NCI-H187 treated with DMSO at 0.1 percent for 48 hours (cell line): ENCODE measurements at places on chromosomes 1 and 21.

GRCh38 chr1:23736437-23737134, 6.7 kb upstream of the ELOA start:
- no peak for DNase-seq

GRCh38 chr1:84502927-84503326, 3.3 kb upstream of the SPATA1 start:
- no peak for DNase-seq

DNA sequence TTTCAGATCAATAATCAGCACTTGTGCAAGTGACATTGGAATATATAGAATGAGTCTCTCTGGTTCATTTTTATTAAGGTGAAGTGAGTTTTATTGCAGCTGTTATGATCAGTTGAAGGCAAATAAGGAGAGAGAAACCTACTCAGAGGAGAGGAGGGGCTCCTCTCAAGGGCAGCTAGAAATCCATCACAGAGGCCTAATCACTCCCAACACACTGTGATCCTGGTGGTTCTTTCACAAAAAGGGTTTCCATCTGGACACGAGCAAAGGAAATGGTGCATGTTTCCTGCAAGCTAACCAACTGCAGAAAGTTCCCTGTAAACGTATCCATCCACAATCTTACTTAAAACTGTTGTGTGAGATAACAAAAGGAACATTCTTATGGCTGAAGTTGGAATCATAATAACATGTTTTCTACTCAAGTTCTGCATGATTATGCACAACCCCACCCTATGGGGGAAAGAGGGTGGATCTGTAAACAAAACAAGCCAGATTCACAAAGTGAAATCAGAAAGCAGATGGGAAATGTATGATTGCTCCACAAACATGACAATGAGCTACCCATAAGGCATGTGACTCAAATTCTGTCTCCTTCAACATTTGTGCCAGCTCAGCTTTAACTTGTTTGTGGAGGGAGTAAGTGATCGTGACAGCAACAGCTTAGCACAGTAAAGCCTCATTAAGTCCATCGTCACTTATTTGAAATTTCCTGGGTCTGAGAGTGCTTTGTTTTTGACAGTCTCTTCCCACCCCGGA, 141.2 kb upstream of the ST6GALNAC5 start:
- no peak for DNase-seq

- DNase-seq: no peak
These were observed 48.7 kb downstream of the SYT6 start for GRCh38 chr1:114104949-114105348.

GRCh38 chr1:55064071-55064581, 24.8 kb downstream of the PCSK9 start:
- no peak for DNase-seq

GRCh38 chr1:88401313-88401712, 282.8 kb upstream of the PKN2 start:
- no peak for DNase-seq

DNA sequence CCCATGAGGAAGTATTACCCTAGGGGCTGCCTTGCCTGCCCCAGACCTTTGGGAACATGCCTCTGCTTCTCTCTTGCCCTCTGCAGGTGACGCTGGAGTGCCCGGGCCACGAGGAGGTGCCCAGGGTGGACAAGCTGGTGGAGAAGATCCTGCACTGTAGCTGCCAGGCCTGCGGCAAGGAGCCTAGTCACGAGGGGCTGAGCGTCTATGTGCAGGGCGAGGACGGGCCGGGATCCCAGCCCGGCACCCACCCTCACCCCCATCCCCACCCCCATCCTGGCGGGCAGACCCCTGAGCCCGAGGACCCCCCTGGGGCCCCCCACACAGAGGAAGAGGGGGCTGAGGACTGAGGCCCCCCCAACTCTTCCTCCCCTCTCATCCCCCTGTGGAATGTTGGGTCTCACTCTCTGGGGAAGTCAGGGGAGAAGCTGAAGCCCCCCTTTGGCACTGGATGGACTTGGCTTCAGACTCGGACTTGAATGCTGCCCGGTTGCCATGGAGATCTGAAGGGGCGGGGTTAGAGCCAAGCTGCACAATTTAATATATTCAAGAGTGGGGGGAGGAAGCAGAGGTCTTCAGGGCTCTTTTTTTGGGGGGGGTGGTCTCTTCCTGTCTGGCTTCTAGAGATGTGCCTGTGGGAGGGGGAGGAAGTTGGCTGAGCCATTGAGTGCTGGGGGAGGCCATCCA, 7.8 kb upstream of the HTR6 start:
- no peak for DNase-seq

DNA sequence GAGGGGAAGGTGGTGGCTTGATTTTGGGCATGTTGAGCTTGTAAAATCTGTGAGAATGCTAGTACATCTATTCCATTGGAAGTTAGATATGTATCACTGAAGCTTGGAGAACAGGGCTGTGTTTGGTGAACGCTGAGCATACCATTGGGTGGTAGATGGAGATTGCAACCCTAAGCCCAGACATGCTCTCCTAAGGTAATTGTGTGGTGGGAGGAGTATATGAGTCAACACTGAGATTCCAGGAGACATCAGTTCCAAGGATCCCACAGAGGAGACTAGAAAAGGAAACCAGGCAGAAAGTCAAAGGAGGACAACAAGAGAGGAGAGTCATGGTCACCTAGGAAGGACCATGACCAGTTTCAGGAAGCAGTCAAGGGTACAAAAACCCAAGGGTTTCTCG, 60.4 kb downstream of the KIF21B start:
- no peak for DNase-seq

- no peak for DNase-seq
These were observed 30.0 kb downstream of the SDC3 start for GRCh38 chr1:30878559-30878958.

GRCh38 chr1:1206376-1206965, at the start of gene TNFRSF18:
Gene TNFRSF18 (minus strand): TSS chr1:1206592. CDS start chr1:1206571, 21 bp downstream.
- no peak for DNase-seq

DNA sequence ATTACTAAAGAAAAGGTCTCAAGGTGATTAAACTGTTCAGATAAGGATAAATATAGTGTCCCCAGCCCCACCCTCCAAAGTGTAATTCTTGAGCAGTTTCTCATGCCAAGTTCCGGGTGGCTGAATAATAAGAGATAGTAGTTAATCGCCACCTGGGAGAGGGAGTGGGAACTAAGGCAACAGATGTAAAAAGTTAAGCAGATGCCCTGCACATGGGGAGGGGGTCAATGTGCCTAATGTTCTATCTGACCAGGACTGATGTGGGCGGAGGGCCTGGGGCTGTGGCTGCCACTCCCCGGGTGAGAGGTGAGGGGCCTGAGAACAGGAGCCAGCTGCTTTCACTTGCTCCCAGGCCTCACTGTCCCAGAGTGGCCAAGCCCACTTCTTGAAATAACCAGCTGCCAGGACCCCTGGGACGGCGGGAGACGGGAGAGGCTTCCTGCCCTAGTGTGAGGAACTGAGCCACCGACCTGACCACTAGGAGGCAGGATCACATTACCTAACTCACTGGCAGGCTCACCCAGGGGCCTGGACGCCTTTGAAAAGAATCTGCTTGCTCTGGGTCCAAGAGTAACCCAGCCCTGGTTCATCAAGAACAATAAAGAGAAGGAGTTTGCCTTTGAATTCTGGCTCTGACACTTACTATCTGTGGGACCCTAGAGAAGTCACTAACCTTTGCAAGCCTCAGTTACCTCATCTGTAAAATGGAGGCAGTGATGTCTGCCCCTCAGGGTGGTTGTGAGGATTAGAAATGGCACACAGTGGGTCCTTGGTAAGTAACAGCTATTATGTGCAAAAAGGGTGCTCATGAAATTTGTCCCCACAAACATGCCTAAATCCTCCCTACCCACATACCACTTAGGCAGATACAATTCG, 179.2 kb downstream of the ATG4C start:
- peak; percentile 19 for DNase-seq

GRCh38 chr1:111241797-111242196, 14.3 kb downstream of the CHI3L2 start:
- DNase-seq: no peak

DNA sequence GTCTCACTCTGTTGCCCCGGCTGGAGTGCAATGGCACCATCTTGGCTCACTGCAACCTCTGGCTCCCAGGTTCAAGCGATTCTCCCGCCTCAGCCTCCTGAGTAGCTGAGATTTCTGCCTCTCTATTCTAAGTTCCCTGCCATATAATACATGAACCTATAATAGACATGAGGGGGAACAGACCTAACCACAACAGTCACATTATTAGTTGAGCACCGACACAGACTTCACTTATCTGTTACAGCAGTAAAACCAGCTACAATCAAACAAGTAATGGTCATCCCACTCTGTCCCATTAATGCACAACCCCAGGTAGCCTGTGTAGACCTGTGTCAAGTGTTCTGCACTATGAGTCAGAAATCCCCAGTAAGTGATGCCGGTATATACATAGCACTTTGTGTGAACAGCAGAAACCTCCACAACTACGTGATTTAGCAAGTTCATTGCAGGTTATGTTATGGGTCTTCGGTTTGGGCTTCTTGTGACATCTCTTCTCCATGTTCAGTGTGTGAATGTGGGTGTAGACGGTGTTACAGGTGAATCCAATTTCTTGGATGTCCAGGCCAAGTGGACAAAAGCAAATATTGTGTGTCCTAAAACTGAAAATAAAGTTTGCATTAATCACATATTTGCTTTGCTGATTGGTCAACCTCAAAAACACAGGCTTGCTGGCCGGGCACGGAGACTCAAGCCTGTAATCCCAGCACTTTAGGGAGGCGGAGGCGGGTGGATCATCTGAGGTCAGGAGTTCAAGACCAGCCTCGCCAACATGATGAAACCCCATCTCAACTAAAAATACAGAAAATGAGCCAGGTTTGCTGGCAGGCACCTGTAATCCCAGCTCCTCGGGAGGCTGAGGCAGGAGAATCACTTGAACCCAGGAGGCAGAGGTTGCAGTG, 3.6 kb downstream of the MMACHC start:
- no peak for DNase-seq

- peak; percentile 44 for DNase-seq
These were observed 4.4 kb upstream of the BARHL2 start for GRCh38 chr1:90721210-90722194.

- DNase-seq: no peak
These were observed 366.3 kb downstream of the HHAT start for GRCh38 chr1:210695026-210695425.

DNA sequence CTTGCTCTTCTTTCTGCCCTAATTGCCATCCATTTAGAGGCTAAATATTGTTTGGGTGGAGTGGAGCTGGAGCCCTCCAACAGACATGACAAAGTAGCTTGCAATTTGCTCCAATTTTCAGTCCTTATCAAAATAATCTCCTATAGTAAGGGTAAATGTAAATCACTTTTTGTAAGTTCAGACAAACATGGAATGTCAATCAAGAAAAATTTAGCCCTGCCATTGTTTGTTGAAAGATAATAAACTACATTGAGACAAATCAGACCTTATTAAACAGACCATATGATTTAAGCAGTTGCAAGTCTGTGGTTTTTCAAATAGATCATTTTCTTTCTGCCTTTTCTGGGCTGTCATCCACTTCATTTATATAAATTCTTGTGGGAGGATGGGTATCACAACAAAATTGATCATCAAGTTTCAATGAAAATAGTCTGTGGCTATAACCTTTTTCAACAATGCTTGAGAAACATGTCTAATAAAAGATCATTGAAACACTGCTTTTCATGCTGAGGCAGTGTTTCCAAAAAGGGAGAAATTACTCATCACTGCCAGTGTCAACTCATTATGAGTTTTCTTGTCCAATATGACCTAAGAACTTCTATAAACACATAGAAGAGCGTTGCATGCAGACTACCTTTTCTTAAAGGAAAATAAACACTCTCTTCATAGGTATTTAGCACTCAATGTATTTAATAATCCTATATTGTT, 1152.0 kb upstream of the B3GALT2 start:
- no peak for DNase-seq

- DNase-seq: no peak
These were observed 48.6 kb downstream of the PCNX2 start for GRCh38 chr1:233246965-233247364.

DNA sequence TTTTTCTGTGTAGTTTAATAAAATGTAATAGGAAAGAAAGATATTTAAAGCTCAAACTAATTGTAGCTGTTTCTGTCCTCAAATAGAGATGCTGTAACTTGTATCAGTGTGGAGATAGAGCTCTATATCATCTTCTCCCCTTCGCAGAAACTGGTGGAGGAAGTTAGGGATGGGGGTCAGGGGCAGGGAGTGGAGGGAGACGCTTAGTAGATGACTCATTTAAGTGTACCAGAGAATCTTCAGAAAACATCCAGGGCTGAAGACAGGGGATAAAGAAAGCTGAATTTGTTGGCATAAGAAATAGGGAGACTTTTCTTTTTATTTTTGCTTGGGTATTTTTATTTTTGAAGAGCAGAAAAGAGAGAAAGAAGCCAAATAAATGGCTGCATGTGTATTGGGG, 282.6 kb upstream of the DPYD start:
- no peak for DNase-seq

DNA sequence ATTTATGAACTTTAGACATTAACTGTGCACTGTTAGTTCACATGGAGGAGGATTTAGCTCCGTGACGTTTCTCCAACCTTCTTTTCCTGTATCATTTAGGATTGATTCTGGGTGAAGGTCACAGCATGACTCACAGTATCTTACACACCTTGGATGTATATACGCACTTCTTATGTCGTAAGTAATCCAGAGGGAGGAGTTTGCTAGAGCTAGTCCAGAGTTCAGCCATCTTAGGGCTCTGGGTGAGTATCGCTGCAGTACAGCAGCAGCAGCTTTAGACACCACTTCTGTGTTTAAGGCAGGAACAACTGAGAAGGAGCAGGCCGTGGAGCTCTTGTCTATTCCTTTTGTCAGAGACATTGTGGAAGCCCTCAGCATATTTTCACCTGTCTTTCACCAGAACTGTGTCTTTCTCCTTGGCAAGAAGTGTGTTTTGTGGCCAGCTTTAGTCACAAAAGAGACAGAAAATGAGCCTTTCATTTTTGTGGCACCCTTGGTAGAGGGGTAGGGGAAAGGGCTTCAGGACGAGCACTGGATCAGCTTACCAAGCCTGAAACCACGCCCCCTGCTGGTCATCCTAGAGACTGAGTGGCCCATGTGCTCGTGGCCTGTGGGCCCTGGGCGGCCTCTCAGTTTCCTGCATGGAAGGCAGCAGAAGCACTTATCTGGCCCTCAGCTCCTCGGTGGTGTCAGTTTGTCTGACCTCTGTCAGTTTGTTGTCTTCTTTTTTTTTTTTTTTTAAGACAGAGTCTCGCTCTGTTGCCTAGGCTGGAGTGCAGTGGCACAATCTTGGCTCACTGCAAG, 64.0 kb downstream of the ADARB1 start:
- DNase-seq: no peak

DNA sequence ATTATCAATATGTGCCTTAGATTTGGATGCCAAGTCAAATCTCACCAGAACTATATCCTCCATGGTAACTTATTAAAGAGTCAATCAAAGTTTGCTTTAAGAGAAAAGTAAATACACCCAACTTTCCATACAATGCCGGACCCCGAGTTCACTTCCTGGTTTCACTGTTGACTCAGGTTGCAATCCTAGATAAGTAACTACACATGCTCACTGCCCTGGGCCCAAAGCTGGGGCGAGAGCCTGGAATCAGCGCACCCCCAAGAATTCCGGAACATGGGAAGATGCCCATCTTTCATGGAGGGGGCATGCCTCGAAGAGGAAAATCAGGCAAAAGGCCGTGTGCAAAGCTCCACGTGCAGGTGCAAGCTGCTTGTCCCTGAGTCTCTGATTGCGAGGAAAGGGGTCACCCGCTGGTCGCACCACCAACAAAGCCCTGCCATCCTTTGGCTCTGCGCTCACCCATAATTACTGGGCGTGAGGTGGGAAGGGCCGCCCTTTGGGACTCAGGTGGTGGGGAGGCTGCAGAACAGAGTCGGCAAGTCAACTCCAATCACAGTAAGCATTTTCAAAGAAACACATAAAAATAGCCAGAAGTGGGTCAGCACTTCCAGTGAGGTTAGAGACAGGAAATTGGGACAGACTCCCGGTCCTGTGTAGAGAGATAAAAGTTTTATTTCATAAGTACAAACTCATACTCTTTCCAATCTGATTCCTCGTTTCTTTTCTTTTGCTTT, 167.7 kb downstream of the TOMM20 start:
- no peak for DNase-seq
